ENCODE measurements at places on chromosomes 2 and 18.

- DNase-seq, result no peak
These were observed 73.6 kb upstream of the NXPH2 start for GRCh38 chr2:138853761-138854160.

- DNase-seq, result peak; percentile 9
These were observed 431.6 kb downstream of the METTL4 start for GRCh38 chr18:2139691-2140090.

- DNase-seq, result no peak
These were observed 683.6 kb downstream of the CNTNAP5 start for GRCh38 chr2:124708661-124709060.

GRCh38 chr2:11753452-11753885 is 7.0 kb downstream of the LPIN1 start:
- no peak for DNase-seq

- DNase-seq, result no peak
These were observed 55.1 kb downstream of the COPS8 start for GRCh38 chr2:237140689-237141285.

- DNase-seq, result no peak
These were observed 475.8 kb downstream of the TXNL1 start for GRCh38 chr18:56162311-56163265.
